ENCODE measurements at places on chromosomes 5 and 9. TPM values are rescaled to one million over a fixed set of nuclear protein-coding genes. Genes with fewer than 3 reads are reported as not detected.

- no peaks in the 10 kb centered on the region for H3K36me3 ChIP-seq
- H3K4me3 ChIP-seq, result no peak overlapping the region
- no peak overlapping the region for H3K27ac ChIP-seq
- H3K4me1 ChIP-seq, result no peaks in the 10 kb centered on the region
Observed at GRCh38 chr5:19978476-19978875, 9.5 kb downstream of the CDH18 start.

Gene CD74
- 294 TPM for total RNA-seq

DNA sequence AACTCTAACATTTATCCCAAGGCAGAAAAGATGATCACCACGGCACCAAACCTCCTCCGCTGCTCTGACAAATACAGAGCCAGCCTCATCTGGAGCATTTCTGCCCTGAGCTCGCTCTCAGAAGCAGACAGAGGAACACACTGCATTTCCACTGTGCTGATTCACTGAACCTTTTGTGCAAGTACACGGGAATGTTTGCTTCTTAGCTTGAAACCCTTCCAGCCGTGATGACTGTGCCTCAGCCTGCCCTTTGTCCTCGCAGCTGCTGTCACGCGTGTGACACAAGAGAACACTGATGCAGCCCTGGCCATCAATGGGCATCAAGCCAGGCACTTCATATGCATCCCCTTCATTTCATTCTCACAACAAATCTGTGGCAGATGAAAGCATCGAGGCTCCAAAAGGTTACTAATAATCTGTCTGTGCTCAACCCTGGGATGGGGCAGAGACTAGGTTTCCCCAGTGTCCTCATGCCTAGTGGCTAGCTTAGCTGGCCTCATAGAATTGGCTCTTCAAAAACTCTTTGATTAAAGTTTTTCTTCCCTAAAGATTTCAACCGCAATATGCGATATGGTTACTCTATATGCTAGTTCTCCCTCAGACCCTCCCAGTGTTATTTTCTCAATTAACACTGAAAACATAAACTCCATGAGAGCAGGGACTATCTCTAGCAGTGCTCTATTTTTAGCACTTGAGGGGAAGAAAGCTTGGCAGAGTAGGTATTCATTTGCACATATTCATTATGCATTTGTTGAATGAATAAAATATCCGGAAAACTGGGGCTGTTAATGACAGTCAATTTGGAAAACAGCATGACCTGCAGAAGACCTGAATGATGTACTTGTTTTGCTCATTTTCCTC lies 7.3 kb downstream of the CDC14B start:
- H3K4me1 ChIP-seq, result no peaks in the 10 kb centered on the region
- no peak overlapping the region for H3K27ac ChIP-seq
- DNase-seq, result no peak
- H3K36me3 ChIP-seq, result no peaks in the 10 kb centered on the region
- no peak overlapping the region for H3K4me3 ChIP-seq
- H3K27me3 ChIP-seq, result peaks cover 84% of the 10 kb centered on the region

Gene PALM2AKAP2
- not detected for total RNA-seq

DNA sequence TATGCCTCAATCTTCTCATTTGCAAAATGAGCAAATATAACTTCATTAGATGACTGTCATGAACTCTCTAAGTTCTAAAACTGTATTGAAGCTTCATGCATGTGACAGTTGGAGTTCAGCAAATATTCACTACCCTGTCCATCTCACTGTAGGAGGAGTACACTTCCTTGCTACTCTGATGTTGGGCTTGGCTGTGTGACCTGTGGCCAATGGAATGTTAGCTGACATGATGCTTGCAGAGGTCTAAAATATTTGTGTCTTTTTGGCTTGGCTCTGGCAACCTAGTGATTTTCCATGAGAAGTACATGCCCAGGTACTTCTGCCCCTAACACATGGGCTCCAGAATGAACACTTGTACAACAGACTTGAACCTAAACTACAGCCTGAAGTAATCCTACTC lies 203.1 kb upstream of the ANKH start:
- H3K4me1 ChIP-seq, result no peaks in the 10 kb centered on the region
- H3K27me3 ChIP-seq, result no peaks in the 10 kb centered on the region
- H3K4me3 ChIP-seq, result no peak overlapping the region
- no peak for DNase-seq

Gene SPINK6
- total RNA-seq, result not detected

Gene PCDHA1
- not detected for total RNA-seq

DNA sequence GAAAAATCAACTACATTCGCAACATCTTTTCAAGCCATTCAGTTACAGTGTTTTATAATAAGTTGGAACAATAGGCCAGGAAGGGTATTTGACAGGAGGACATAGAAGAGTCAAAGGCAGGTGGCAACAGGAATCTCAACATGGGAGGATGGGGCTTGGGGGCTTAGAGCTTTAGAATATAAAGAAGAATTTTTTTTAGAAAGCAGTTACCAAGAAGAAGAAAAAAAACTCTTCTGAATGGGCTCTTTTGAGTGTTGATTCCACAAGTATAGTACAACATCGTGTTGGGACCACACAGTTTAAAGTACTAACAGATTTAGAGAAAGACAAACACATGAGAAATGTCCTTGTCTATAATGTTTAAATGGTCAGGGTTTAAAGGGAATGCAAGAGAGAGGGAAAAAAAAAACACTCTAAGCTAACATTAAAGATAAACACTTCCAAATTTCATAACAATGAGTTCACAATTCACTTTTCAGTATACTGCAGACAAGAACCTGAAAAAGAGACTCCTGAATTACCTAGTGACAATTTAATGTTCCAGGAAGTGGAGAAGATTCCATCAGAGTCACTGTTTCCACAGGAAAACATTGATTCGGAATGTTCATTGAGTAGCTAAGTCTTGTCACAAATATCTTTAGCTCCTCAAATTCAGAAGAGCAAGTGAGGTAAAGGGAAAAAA lies 282.3 kb downstream of the DEPDC1B start:
- no peak overlapping the region for H3K27ac ChIP-seq
- no peaks in the 10 kb centered on the region for H3K36me3 ChIP-seq
- DNase-seq, result no peak
- H3K27me3 ChIP-seq, result peaks cover 4% of the 10 kb centered on the region
- no peaks in the 10 kb centered on the region for H3K4me1 ChIP-seq
